ENCODE measurements at places on chromosomes 3 and 15. TPM values are rescaled to one million over a fixed set of nuclear protein-coding genes. Genes with fewer than 3 reads are reported as not detected.

The HYAL1 gene
- 2.2 TPM for total RNA-seq

DNA sequence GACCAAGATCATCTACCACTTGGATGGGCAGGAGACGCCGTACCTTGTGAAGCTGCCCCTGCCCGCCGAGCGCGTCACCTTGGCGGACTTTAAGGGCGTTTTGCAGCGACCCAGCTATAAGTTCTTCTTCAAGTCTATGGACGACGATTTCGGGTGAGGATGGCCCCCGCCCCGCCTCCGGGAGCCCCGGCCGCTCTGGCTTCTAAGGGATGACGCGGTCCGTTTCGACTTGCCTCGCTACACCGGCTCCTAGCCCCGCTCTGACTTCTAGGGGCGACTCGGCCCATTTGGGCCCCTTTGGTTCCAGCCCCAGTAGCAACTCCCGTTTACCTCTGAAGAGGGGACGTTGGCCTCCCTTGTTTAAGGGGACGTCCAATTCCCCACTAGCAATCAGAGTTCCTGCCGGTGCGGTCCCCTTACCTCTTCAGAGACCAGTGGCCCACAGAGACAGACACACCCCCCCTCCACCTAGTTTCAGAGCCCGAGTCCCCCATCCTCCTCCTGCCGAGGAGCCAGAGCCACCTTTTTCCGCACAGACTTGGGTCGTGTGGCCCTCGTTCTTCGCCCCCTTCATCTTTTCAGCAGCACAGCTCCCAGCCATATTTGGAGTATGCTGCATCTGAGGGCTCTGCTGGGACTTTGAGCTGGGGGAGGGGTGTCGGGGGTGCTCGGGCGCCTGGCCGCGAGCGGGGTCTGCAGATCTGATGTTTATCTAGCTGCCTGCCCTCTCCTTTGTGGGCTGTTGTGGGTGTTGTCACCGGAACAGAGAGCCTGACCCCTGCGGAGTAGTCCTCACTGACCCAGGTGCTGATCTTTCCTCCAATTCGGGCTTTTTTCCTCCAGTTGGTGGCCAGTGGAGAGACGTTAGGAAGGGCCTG is 706 bp downstream of the DVL3 start:
- no peak for DNase-seq

GRCh38 chr15:89123181-89123525 is 34.9 kb downstream of the ABHD2 start:
- no peak for DNase-seq

- no peak for DNase-seq
These were observed 50.9 kb upstream of the ZDHHC23 start for GRCh38 chr3:113896930-113897329.

GRCh38 chr3:129708328-129708861 is 101.9 kb upstream of the PLXND1 start:
- no peak for DNase-seq

DNA sequence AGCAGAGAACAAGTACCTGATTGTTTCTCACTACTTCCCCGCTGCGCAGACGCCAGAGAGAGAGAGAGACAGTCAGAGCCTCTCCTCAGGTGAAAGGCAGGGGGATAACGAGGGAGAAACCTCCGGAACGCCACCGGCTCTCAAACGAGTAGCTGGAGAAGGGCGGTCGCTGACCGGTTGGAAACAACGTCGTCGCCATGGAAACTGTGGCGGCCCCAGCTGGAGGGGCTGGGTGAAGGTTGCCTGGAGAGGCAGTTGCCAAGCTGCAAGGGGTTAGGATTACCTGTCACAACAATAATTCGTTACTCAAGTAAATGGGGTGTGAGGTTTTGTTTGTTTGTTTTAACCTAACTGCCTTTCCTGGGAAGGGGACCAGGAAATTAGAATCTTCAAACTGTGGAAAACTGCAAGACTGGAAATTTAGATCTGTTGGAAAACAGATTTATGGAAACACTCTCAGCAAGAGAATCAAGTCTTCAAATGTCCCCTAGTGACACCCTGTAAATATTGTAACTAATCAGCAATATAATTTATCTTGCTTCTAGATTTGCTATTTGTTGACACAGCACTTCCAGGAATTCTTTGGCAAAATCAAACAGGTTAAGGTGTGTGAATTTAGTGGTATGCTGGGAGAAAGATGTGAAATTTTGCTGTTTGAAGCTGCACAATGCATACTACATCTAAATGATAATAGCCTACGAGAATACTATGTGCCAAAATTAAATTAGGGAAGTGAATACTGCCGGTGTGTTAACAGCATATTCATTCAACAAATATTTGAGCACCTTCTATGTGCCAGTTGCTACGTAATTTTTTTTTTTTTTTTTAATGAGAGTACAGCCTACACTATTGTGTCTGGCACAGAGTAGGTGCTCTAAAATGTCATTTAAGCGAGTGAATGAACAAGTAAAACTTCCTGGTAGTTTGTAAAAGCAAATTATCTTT is at the start of gene DNAH12:
TSS of gene DNAH12 (minus strand) at position 164 of the 945 bp plus-strand sequence. CDS start 1,474 bp downstream, outside the sequence.
- no peak for DNase-seq

- DNase-seq: peak; percentile 26
These were observed 326.7 kb upstream of the TBL1XR1 start for GRCh38 chr3:177523872-177524438.

The PCSK6 gene
- 7.3 TPM for total RNA-seq

DNA sequence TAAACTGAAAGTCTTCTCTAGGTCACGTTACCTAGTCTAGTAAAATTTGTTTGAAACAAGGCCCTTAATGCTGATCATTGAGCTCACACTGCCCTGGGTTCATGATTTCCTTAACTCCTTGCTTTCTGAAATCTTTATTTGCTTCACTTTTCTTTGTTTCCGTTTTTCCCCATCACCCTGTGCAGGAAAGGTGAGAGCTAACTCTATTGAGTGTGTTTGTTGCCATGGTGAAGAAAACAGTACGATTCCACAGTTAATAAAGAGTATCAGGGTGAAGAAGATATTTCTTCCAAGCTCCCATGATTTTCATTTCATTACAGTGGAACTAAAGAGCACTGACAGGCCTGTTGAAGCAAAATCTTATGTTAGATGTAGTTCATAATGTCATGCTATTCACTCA is 276.2 kb downstream of the RAP2B start:
- no peak for DNase-seq

The CSK gene
- 35.2 TPM for total RNA-seq

DNA sequence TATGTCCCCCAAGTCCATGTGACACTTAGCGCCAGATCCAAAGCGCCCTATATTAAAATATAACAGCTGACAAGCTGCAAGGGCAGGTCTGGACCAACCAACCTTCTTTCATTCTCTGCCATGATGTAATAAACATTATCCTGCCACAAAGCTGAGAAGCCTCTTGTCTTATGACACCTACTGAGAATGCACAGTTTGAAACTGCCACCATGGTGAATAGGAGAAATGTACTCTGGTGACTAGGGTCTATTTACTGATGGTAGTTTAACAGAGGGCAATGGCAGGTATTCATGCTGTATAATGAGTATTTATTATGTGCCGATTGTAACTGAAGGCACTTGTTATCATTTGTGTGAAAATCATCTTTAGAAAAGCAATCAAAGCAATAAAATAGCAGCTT is 634.0 kb downstream of the OTOL1 start:
- no peak for DNase-seq

GRCh38 chr3:110456438-110457138 is 615.0 kb upstream of the NECTIN3 start:
- no peak for DNase-seq

The HOMER2 gene
- 48.8 TPM for total RNA-seq

The CHRD gene
- total RNA-seq: not detected

The TTC23 gene
- total RNA-seq: 11.4 TPM

The FMN1 gene
- total RNA-seq: 2.7 TPM

- no peak for DNase-seq
These were observed 12.9 kb upstream of the ULK3 start for GRCh38 chr15:74855857-74856256.

DNA sequence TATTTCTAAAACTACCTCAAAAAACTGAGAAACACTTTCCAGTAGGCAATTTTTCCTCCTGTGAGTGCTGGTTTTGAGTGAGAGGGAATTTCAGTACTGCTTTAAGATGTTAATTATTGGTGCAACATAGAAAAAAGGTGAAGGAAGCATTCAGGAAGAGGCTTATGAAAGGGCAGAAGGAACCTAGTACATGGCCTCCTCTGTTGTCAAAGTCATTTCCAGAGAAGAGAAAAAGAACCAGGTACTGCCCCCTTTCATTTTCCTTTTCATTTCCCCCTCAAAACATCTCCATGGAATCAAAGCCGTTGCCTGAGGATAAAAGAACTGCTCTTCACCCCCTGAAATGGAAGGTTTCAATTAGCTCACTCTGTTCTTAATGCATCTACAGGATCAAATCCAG is 19.8 kb downstream of the RARRES1 start:
- DNase-seq: no peak

GRCh38 chr15:90839187-90840071 is 29.0 kb upstream of the FURIN start:
- no peak for DNase-seq

DNA sequence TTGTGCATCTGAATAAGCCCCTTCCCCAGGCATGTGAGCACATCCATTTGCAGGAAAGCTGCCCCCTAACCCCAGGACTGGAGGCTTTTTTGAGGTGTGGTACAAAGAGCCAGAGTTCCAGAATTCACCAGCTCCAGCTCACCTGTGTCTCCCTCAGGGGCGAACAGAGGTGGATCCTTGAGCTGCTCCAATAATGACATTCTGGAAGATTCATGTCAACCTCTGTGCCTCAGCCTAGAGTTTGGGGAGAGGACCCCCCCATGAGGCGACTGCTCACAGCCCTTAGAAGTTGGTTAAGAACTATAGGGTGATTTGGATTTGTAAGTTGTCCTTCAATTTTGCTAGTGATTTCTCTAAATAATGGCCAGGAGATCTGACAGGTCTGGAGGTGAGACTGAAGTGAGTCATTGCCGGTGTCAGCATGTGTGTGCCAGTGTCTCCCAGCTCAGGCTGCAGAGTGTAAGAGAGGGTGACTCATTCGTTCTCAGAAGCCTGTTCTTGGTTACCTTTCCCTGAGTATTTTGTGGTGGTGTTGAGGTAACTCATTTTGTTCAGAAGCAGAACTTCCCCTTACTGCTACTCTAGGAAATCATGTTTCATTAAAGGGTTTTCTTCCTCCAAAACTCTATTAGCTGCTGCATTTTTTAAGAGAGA is 136.9 kb upstream of the TOPAZ1 start:
- DNase-seq: peak; percentile 72

DNA sequence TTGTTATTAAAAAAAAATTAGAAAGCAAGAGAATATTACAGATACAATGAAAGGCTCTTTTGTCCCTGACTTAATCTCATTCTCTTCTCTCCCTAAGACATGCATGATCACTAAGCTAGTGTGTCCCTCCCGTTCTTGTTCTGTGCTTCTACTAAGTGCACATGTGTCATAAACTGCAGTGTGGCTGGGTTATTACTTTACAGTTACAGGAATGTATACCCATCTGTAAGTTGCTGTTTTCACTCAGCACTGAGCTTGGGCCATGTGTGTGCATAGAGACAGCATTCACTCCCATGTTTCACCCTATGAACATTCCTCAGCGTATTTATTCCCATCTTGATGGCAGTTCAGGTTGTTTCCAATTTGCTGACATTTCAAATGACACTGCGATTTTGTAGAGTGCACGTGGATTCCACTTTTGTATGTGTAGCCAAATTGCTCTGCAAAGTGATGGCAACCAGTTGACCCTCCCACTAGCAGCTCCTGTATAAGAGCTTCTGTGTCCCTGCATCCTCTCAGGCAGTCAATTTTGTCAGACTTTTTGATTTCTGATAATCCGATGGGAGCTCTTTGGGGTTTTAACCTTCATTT is 145.8 kb upstream of the UBE2E1 start:
- DNase-seq: no peak

The DOCK3 gene
- total RNA-seq: 0.43 TPM

DNA sequence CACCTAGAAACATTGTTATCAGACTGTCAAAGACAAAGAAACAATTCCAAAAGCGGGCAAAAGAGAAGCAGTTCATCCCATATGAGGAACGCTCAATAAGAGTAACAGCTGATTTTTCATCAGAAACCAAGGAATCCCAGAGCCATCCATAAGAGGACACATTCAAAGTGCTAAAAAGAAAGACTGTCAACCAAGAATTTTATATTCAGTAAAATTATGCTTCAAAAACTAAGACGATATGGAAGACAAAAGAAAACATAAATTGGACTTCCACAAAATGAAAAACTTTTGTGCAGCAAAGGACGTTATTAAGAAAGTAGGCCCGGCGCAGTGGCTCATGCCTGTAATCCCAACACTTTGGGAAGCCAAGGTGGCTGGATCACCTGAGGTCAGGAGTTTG is 4.0 kb downstream of the LEO1 start:
- no peak for DNase-seq

The RARRES1 gene
- 9.8 TPM for total RNA-seq

DNA sequence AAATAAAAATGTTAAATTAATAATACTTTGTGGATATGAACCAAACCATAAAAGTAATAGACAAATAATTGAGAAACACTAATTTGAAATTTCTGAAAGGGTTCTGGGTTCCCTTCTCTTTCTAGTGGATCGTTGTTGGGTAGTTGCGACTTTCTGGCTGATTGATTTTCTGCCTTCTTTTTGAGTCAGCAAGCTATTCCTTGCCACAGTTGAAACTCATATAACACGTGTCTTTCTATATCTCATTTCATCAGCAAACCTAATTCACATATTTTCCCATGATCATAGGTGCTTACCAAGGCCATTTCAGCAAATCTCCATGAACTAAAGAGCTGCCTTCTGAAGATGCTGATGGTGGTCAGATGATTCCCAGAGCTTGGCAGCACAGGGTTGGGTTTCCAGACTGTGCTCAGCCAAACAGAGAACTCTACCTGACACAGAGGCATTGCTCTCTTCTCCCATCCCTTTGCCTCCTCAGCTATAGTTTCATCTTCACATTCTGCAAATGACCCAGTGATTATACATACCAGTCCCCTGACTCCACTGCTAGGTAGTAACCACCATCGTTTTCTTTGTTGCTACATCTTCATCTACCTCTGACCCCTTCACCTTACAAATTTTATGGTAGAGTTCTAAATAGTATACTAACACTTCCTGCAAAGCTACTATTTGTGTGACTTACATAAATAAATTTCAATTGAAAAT is 383.9 kb upstream of the DPH6 start:
- no peak for DNase-seq

- DNase-seq: no peak
These were observed 31.5 kb upstream of the SLC6A6 start for GRCh38 chr3:14370720-14371572.

The ZNF385D gene
- total RNA-seq: 0.43 TPM

- peak; percentile 99 for DNase-seq
These were observed 49.1 kb downstream of the PLS1 start for GRCh38 chr3:142645236-142645793.

GRCh38 chr3:103991461-103992115 is 1375.1 kb upstream of the ALCAM start:
- DNase-seq: no peak

GRCh38 chr3:40524222-40524567 is 565 bp upstream of the ZNF621 start:
- no peak for DNase-seq

The CLDN16 gene
- 29.7 TPM for total RNA-seq

DNA sequence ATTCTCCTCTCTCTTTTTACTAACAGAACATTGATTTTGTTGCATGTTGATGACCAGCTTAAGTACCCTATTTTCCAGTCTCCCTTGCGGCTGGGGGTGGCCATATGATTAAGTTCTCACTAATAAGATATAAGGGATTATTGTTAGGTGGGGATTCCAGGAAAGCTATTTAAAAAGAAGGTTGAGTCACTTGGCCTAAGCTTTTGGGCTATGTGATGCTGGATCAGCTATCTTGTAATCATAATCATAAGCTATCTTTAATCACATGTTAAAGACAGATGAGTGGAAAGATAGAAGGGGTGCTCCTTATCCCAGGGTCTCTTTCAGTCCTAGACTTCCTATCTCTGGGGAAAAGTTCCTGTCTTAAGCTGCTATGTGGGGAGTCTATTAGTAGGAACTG is 59.9 kb downstream of the CGNL1 start:
- DNase-seq: no peak

The EXOG gene
- total RNA-seq: 8.3 TPM

Measured in epithelial cell of proximal tubule (primary cell).